ENCODE measurements at places on chromosomes 12 and 14.
A peak's percentile ranks its signal among the peaks of the same experiment; 100 is the strongest.

- no peak overlapping the region for H3K27ac ChIP-seq
- H3K27me3 ChIP-seq: no peaks in the 10 kb centered on the region
- H3K36me3 ChIP-seq: no peaks in the 10 kb centered on the region
- no peaks in the 10 kb centered on the region for H3K4me1 ChIP-seq
- DNase-seq: no peak
- H3K4me3 ChIP-seq: no peak overlapping the region
Measured at GRCh38 chr12:116794725-116795124, 56.6 kb downstream of the RNFT2 start.

GRCh38 chr12:80690513-80690912 lies 16.9 kb upstream of the MYF6 start:
- H3K27me3 ChIP-seq: no peaks in the 10 kb centered on the region
- no peaks in the 10 kb centered on the region for H3K4me1 ChIP-seq
- DNase-seq: no peak
- no peak overlapping the region for H3K27ac ChIP-seq
- H3K36me3 ChIP-seq: no peaks in the 10 kb centered on the region

DNA sequence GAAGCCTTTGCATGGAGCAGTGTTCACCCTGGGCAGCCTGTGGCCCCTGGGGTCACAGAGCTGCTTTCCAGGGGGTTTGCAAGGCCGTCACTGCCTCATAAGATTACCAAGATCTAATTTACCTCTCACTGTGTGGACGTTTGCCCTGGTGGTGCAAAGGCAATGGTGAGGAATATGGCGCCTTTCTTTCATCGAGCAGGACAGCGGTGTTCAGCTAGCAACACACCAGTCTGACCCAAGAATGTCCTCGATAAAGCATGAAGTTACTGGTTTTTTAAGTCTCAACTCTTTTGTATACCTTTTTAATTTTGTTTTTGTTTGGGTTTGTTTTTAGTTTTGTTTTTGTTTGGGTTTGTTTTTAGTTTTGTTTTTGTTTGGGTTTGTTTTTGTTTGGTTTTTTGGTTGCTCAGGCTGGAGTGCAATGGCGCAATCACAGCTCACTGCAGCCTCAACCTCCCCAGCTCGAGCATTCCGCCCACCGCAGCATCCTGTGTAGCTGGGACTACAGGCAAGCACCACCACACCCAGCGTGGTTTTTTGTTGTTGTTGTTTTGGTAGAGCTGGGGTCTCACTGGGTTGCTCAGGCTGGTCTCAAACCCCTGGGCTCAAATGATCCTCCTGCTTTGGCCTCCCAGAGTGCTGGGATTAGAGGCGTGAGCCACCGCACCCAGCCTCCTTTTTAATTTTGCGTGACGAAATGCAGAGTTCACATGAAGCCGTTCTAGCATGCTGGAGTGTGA lies 57.9 kb downstream of the PPP2R5C start:
- H3K4me1 ChIP-seq: peaks cover 45% of the 10 kb centered on the region
- peak overlapping the region; percentile 71 for H3K27ac ChIP-seq
- no peaks in the 10 kb centered on the region for H3K27me3 ChIP-seq
- H3K4me3 ChIP-seq: peak overlapping the region; percentile 31
- no peak for DNase-seq

- DNase-seq: no peak
- no peak overlapping the region for H3K4me3 ChIP-seq
- peaks cover 25% of the 10 kb centered on the region for H3K36me3 ChIP-seq
- H3K27ac ChIP-seq: no peak overlapping the region
- no peaks in the 10 kb centered on the region for H3K27me3 ChIP-seq
Measured at GRCh38 chr14:24182110-24182882, 6.3 kb downstream of the IPO4 start.

- peak overlapping the region; percentile 60 for H3K4me3 ChIP-seq
- no peaks in the 10 kb centered on the region for H3K36me3 ChIP-seq
- DNase-seq: no peak
- peaks cover 16% of the 10 kb centered on the region for H3K4me1 ChIP-seq
Measured at GRCh38 chr12:630656-631632, 32.3 kb downstream of the NINJ2 start.

DNA sequence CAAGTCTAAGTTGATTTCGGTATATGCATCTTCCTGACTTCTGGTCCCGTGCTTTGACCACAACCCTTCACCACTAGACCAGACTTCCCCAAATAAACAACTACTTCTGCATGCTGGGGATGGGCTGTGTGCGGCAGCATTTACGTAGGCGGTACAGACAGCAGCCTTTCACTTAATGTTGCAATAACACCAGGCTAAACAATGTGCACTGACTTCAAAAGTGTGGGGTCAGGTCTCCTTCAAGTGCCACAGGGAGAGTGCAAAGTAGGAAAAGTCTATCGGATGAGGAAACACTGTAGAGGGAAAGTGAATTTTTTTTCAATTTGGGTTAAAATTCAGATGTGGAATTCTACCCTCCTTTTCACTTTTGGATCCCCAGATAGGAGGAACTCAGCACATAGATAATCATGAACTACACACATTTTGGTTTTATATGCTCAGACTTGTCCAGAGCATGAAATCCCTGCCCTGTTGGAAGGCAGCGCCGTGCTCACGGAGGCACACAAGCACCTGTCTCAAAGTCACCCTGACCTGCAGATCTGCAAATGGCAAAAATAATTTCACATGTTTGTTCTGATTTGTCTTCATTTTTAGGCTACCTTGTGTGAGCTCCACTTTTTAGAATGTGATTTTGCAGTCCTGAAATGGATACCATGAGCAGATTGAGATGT lies 3.6 kb upstream of the FOS start:
- H3K4me1 ChIP-seq: peaks cover 17% of the 10 kb centered on the region
- H3K27me3 ChIP-seq: peaks cover 31% of the 10 kb centered on the region
- DNase-seq: peak; percentile 40
- H3K36me3 ChIP-seq: no peaks in the 10 kb centered on the region
- H3K27ac ChIP-seq: no peak overlapping the region
- H3K4me3 ChIP-seq: no peak overlapping the region

GRCh38 chr12:46555406-46555852 lies 182.9 kb upstream of the SLC38A2 start:
- no peaks in the 10 kb centered on the region for H3K4me1 ChIP-seq
- no peaks in the 10 kb centered on the region for H3K27me3 ChIP-seq
- no peak for DNase-seq

DNA sequence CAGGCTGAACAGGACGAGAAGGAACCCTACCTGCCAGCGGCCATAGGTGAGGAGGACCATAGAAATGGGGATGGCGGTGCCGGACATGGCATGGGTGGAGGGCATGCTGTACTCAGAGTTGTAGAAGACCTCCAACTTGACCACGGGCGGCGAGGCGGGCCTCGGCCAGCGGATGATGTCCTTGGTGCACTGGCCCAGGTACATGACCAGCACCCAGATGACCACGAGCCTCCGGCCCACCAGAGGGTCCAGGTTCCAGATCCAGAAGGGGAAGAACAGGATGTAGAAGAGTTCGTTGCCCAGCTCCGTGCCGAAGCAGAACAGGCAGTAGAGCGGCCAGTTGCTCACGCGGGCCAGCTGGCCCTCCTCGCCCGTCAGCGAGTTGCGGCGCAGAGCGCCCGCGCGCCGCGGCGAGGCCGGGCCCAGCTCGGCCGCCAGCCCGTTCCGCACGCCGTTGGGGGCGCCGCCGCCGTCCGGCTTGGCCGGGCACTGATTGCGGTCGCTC lies 582 bp downstream of the SGPP1 start:
- peaks cover 3% of the 10 kb centered on the region for H3K4me1 ChIP-seq
- peak overlapping the region; percentile 91 for H3K4me3 ChIP-seq
- H3K36me3 ChIP-seq: no peaks in the 10 kb centered on the region
- H3K27me3 ChIP-seq: no peaks in the 10 kb centered on the region
- H3K27ac ChIP-seq: peak overlapping the region; percentile 60
- DNase-seq: no peak

GRCh38 chr14:77470224-77470870 lies 12.5 kb downstream of the AHSA1 start:
- H3K27me3 ChIP-seq: no peaks in the 10 kb centered on the region
- no peak for DNase-seq
- no peak overlapping the region for H3K4me3 ChIP-seq
- H3K36me3 ChIP-seq: peaks cover 22% of the 10 kb centered on the region

DNA sequence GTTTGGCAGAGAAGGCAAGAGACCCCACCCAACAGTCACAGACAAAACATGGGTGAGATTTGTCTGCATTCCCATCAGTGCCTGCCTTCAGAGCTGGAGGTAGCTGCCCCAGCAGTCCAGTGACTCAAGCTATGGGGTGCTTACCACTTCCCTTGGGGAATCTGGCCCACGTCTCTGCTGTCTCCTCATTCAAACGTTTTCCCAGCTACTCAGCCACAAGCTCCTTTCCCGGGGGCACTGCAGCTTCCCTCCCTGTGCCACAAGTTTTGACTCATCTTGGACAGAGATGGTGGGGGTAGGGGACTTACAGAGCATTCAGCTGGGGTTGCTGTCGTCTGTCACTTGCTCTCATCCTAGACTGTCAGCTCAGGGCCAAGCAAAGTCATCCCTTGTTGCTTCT lies 66.6 kb downstream of the FBXL14 start:
- H3K4me3 ChIP-seq: no peak overlapping the region
- no peak for DNase-seq
- H3K36me3 ChIP-seq: no peaks in the 10 kb centered on the region
- H3K27me3 ChIP-seq: 0 out of 2 replicates have a peak, but pooled peaks cover 5% of the 10 kb centered on the region

GRCh38 chr12:99979471-99979870 lies 5.3 kb downstream of the ANKS1B start:
- H3K36me3 ChIP-seq: no peaks in the 10 kb centered on the region
- no peaks in the 10 kb centered on the region for H3K4me1 ChIP-seq
- no peak overlapping the region for H3K4me3 ChIP-seq
- H3K27ac ChIP-seq: no peak overlapping the region
- DNase-seq: no peak

GRCh38 chr12:62878211-62878610 lies 56.7 kb downstream of the PPM1H start:
- no peak overlapping the region for H3K27ac ChIP-seq
- no peaks in the 10 kb centered on the region for H3K36me3 ChIP-seq
- no peak overlapping the region for H3K4me3 ChIP-seq
- no peaks in the 10 kb centered on the region for H3K27me3 ChIP-seq

DNA sequence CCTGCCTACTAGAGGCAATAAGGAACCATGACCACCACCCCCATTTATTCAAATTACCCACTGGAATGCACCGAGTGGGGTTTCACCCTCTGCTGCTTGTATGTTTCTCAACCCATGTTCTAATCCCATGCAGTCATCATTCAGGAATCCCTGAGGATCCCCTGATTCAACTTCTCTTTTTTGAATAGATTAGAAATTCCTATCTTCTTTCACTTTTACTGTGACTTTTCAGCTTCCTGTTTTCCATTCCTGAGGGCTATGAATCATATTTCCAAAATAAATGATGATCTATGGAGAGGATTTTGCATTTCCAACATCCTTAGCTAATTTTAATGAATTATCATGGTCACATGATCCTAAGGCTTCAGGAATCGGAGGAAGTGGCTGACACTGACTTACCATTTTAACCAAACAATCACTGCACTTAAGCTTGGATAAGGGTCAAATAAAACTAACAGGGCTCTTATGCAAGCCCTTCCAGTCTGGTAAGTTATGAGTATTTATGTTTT lies 19.4 kb upstream of the P2RX4 start:
- no peak overlapping the region for H3K27ac ChIP-seq
- DNase-seq: no peak
- peaks cover 5% of the 10 kb centered on the region for H3K4me1 ChIP-seq
- no peaks in the 10 kb centered on the region for H3K36me3 ChIP-seq

DNA sequence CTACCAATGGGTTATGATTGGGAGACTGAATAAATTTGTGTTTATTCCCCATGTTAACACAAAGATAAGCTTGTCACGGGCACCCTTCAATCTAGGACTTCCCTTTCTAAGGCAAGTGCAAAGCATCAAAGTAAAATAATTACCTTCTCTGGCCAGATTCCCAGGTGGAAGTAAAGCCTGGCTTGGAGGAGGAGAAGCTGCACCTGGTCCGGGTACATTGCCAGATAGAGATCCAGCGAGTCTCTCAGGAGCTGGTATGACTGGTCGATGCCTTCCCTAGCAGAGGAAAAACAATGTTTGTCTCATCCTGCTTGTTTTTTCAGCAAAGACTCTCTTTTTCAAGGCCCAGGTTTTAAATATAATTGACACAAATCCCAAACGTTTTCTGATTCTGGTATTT lies 24.9 kb downstream of the FBXO21 start:
- H3K4me1 ChIP-seq: no peaks in the 10 kb centered on the region
- no peaks in the 10 kb centered on the region for H3K27me3 ChIP-seq
- DNase-seq: no peak
- H3K4me3 ChIP-seq: no peak overlapping the region
- H3K27ac ChIP-seq: no peak overlapping the region

DNA sequence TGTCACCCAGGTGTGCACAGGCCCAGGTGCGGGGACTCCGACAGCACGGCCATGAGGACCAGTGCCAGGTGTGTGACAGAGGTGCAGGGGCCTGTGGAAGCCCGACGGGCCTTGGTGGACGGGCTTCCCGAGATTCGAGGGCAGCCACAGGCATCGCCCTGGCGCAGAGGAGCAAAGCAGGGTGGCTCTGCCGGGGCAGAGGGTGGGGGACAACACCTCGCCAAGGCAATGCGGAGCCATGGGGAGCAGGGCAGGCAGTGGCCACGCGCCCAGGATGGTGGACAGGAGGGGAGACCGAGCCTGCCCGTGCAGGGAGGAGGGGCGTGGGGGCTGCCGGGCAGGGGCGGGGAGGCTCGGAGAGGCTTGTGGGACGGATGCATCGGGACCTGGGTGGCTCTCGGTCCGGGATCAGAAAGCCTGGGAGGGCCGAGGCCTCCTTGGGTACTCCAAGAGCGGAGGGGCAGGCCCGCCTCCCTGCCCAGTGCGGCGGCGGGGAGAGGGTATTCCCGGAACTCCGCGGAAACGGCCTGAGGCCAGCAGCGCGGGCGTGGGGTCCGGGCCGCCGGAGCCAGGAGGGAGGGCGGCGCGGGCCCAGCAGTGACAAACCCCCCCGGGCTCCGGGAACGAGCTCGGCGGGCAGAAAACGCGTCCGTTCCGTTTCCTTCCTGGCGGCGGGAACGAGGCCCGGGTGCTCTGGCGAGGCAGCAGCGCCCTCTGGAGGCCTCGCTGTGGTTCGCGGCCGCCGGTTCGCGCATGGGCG lies 1.6 kb downstream of the TMEM121 start:
- no peak overlapping the region for H3K27ac ChIP-seq
- H3K36me3 ChIP-seq: no peaks in the 10 kb centered on the region
- peaks cover 4% of the 10 kb centered on the region for H3K4me1 ChIP-seq
- DNase-seq: no peak
- peak overlapping the region; percentile 65 for H3K4me3 ChIP-seq

DNA sequence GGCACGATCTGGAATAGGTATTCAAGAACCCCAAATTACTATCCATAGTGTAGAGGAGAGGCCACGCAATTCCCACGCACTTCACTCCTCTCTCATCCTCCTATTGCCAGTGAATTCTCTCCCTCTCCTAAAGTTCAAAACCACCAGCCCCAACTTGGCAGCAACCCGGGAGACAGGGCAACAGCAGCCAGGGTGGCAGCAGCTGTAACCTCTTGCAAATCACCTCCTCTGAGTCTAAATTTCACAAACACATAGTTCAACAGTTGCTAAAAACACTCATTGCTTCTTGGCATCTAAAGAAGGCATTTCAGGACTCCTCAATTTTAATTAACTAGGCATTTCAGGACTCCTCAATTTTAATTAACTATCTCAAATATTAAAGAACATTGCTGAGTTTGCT lies 37.7 kb upstream of the MANSC4 start:
- H3K36me3 ChIP-seq: no peaks in the 10 kb centered on the region
- no peak for DNase-seq
- H3K27ac ChIP-seq: no peak overlapping the region
- H3K4me1 ChIP-seq: peaks cover 14% of the 10 kb centered on the region
- H3K4me3 ChIP-seq: no peak overlapping the region
